Posterior cingulate gyrus (tissue), 11 donors: ENCODE measurements at places on chromosomes 12 and 14.

DNA sequence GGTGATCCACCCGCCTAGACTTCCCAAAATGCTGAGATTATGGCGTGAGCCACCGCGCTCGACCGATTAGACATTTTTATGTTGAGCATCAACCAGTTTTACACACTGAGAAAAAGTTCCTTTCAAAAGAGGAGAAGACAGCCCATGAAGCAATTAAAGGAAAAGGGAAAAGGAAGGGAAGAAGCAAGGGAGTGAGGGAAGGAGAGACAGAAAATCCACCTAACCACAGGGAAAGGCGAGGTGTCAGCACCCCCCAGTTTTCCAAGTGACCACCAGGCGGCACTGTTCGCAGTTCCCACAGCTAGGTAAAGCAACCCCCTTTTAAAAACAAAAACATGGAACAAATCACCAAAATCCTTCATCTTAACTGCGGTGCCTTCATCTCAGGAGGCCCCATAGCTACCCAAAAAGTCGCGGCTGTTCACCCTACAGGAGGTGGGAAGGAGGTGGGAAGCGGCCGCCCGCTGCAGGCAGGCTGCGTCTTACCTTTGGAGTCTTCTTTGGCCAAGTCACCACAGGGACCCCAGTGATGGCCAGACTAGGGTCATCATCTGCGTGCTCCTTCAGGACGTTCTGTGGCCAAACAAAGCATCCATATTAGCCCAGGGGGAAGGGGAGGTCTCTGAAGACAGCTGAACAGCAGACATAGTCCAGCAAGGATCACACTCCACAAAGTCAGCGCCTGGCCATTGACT is 86.6 kb downstream of the KDM2B start:
- peak; percentile 45 for DNase-seq

DNA sequence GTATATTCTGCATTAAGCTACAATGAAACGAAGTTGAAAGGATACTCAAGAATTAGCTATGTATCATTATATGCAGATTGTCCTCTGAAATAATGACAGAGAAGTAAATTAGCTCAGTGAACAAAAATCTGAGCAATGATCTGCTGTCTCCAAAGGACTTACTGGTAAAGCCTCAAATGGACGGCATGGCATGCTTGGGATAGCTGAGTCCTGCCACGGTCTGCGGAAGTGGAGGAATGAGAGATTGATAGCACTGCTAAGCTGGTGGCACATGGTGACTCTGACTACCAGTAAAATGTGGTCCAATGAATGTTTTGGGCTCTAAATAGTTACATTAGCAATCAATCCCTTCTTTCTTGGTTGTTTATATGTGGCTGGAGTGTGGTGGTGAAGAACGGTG is 3.7 kb upstream of the DENND5B start:
- DNase-seq = no peak

GRCh38 chr14:105711044-105711620 is 184.7 kb downstream of the TMEM121 start:
- DNase-seq = no peak

DNA sequence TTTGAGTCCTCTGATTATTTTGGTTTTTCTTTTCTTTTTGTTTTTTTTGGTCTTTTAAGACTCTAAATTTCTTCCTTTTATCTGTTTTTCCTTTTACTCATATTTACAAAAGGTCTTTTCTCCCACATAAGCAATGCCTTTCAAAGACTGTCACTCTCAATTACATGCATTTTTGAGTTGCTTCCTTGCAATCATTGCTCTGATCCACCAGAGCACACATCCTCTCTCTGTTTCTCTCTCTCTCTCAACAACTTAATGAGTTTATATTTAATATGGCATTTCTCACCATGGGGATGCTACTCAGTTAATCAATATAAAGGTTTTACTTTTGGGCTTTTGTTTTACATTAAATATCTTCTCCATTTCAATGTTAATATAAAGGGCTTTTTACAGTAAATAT is 62.7 kb upstream of the OR10AD1 start:
- DNase-seq = no peak

GRCh38 chr12:118098911-118099671 is 4.7 kb downstream of the VSIG10 start:
- no peak for DNase-seq

DNA sequence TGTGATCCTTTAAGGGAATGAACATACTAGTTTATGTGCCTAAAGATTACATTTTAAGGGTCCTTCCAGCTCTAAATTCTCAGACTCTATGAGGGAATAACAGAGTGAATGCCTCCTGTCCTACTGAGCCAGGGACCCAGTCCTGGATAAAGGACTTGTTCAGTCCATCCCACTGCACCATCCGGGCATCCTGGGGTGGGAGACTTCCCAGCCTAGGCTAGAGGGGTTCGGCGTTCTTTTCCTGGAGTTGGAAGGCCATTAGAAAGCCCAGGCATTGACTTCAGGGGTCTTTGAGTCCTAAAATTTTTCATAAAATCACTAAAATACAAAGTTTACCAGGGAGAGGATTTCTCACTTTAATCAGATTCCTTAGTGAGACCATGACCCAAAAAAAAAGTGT is 127.9 kb upstream of the FKBP4 start:
- DNase-seq = no peak

DNA sequence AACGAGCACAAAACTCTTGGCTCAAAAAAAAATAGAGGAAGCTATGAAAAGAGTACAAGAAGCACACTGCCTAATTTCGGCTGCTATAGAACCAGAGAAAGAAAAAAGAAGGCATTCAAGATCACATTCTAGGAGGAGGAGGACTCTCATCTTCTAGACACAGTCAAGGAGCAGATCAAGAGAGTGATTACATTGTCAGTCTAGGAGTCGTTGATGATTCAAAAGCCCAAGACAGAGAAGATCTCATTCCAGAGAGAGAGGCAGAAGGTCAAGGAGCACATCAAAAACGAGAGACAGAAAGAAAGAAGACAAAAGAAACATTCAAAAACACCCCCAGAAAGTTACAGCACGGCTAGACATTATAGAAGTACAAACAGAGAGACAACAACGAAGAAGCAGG is 131.8 kb upstream of the AEBP2 start:
- no peak for DNase-seq

DNA sequence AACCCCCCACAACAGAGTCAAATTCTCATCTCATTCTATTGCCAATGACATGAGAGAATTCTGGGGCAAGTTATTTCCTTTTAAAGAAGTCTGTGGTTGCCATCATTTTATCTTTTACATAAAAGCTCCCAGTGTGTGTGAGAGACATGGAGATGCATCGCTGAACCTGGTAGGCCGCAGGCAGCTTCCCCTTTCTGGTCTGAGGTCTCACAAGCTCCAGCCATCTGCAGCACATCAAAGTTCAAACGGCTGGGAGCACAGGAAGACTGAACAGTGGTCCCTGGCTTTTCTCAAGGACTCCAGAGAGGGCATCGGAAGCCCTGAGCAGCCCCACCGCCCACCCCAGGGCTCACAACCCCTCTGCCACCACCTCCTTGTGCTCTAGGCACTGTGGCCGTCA is 141.7 kb downstream of the RIMBP2 start:
- DNase-seq = no peak

DNA sequence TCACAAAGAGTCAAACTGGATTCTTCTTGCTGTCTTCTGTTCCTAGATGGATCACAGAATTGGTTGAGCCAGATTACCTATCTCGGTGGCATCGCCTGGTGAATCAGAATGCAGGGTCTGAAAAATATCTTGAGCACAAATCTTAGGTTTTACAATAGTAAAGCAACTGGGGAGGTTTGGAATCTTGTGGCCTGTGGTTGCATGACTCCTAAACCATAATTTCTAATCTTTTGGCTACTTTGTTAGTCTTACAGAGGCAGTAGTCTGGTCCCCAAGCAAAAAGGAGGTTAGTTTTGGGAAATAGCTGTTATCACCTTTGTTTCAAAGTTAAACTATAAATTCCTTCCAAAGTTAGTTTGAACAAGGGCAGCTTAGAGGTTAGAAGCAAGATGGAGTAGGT is 1488.5 kb upstream of the FLRT2 start:
- no peak for DNase-seq

- DNase-seq = no peak
Measured at GRCh38 chr14:67260965-67261364, 19.7 kb downstream of the PALS1 start.

- no peak for DNase-seq
Measured at GRCh38 chr14:79730953-79731352, 480.4 kb downstream of the DIO2 start.

DNA sequence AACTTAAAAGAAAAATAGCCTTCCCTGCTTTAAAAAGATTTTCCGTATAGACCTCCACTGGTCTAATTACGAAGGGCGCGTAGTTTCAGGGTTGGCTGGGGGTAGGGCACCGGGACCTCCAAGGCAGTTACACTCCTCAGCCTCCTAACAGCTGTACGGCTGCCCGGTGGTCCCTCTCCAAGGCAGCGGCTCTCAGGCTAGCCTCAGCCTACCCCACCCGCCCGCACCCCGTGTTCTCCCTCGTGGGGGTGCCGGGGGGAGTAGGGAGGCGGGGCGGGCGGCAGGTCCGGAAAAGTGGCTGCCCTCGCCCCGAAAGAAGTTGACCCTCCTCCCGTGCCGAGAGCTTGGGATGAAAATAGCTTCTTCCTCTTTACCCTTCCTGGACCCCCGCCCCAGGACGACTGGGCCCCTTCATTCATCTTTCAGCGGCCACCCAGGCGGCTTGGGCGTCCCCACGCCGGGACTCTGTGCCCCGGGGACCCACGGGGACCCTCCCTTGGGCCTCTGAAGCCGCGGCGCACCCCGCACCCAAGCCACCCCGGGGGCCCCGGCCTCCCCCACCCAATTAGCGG is 991 bp upstream of the RCOR1 start:
- peak; percentile 77 for DNase-seq

GRCh38 chr12:104133321-104133720 is 4.7 kb downstream of the NFYB start:
- DNase-seq = no peak

- no peak for DNase-seq
Measured at GRCh38 chr12:132222096-132222807, 78.0 kb downstream of the NOC4L start.

DNA sequence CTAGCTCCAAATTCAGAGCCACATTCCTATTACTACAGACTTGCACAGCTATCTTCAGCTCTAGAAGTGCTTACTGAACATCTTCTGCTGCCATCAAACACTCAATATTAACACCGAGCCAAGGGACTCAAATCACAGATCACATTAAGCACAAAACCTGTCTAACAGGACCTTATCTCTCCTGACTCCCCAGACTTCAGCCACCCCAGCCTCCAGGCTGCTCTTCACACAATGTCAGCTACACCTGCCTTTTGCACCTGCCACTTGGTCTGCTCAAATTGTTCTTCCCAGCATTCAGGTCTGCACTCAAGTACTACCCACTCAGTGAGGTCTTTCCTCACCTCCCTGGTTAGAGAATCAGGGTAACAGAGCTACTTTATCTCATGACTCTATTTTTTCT is 57.1 kb downstream of the GALC start:
- DNase-seq = no peak

DNA sequence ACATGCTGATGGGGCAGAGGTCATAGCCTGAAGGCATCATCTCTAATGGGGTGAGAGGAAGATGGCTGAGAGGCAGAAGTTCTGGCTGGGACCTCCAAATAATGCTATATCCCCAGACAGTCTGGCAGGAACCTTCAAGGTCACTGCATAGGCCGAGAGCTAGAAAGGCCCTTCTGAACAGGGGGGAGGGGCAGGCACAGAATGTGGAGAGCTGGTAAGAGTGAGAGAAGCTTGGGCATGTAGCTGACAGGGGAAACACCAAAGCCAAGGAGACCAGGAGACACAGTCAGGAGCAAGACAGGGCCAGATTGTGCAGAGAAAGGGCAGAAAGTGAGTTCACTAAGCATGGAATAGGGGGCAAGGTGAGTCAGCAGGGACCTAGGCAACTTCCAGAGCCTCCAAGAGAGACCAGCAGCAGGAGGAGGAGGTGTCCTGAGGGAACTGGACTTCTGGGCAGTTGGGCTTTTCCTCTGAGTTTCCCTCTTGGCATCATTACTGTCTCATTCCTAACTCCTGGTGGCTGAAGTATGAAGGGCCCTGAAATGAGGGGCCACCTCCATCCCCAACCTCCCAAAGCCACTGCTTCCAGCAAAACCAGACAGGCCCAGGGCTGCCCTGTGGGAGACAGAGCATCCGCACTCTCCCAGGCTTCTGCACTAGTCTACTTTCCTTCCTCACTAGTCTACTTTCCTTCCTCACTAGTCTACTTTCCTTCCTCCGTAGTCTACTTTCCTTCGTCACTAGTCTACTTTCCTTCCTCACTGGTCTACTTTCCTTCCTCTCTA is 17.1 kb downstream of the ANO2 start:
- no peak for DNase-seq

DNA sequence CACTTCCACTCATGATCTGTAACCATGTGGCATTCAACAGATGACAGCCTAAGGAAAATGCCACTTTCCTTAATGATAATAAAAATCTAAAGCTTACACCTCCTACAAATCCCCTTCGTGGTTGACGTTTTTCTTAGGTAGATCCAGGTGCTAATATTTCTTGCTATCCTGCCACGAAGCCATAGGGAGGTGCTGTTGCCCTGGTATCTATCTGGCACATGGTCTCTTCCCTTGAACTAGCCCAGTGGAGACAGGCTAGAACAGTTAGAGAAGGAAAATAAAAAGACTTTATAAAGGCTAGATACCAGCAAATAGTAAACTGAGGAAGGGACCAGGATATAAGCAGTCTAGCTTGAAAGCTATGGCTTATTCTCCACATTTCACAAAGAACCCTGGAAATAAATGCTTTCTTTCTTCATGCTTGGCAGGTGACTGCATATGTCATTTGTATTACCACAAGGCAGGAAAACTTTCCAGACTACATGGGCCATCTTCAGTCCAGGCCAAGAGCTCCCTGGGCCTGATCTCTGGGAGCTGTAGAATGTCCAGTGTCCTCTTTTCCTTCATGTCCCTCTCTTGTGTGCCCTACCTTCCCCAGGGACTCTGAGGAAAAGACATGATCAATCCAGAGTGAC is 15.3 kb downstream of the SPIC start:
- no peak for DNase-seq

- DNase-seq = no peak
Measured at GRCh38 chr12:6529291-6529737, 5.0 kb upstream of the GAPDH start.

DNA sequence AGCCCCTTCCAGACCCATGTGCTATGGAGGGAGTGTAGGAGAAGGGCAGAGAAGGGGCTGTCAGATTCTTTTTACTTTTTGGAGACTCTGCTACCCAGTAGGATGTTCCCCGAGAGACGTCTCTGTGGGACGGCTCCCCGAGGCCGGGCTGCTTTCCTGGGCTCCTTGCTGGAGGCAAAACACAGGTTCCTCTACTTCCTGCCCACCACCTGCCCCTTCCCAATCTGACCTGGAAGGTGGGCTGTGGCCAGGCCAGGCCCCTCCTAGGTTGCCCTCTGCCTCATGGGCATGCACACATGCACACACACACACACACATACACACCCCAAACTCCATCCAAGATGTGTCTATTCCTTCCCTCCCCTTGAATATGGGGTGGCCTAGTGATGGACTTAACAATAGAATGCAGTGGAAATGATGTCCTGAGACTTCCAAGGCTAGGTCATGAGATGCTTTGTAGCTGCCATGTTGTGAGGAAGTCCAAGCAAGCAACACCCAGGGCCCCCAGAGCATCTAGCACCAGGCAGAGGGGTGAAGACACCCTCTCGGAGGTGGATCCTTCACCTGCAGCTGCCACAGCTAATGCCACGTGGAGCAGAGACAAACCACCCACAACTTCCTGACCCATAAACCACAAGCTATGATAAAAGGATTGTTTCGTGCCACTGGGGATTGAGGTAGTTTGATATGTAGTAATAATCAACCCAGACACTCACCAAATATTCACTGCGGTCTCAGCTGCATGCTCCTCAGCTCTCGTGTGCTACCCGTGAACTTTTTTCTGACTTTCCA is 1.6 kb upstream of the ASB2 start:
- DNase-seq = no peak

GRCh38 chr12:49965836-49966235 is 4.2 kb downstream of the AQP5 start:
- no peak for DNase-seq

GRCh38 chr14:99318959-99319295 is 46.9 kb upstream of the BCL11B start:
- DNase-seq = no peak
